ENCODE measurements at places on chromosomes 13 and 19.

- no peak for DNase-seq
Observed at GRCh38 chr19:28152195-28152594, 1060.8 kb downstream of the UQCRFS1 start.

DNA sequence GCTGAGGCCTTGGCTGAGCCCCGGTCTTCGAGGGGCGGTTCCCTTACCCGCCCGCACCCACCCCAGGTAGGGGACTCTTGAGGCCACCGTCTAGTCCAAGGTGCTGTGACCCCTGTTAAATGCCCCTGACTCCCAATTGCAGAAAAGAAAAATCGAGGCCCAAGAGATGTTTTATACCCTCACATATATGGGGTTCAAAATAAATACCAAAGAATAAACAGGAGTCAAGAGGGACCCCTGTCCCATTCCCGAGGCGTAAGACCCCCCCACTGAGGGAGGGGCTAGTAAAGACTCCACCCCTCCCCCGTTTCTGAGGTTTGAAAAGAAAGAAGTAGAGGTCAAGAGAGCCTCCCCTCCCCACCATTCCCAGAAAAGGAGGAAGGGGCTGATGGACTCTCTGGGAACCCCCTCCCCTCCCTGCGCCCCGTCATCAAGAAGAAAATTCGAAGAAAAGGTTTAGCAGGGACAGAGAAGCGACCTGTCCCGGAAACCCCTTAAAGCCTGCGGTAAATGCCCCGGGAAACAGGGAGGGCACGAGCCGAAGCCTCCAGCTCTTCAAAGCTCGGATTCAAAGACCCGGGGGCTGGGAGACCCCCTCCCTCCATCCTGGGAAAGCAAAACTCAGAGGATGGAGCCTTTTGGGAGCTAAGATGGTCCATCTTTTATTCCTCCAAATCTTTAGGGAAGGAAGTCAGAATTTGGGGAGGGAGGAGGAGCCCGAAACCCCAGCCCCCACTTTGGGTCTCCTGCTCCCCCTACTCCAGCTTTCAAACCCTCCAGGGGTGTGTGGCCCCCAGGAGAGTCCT lies 755 bp upstream of the RAB3A start:
- DNase-seq: no peak

GRCh38 chr13:97979051-97979450 lies 25.6 kb downstream of the IPO5 start:
- no peak for DNase-seq

DNA sequence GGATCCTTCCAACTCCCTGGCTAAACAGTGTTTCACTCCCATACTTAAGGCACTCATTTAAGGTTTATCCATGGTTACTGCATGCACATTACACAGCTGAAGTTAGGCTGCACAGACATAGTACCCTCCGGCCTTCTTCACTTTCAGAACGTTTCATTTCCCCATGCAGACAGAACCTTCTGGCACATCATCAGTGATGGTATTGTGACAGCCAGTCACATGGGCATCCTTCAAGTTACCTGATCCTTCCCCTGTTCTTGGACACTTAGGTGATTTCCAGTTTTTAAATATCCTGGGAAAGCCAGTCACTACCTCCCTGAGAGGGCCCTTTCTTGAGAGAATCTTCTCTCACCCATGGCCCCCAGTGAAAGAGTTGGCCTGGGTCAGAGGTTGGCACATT lies 9.1 kb downstream of the SMIM7 start:
- no peak for DNase-seq

DNA sequence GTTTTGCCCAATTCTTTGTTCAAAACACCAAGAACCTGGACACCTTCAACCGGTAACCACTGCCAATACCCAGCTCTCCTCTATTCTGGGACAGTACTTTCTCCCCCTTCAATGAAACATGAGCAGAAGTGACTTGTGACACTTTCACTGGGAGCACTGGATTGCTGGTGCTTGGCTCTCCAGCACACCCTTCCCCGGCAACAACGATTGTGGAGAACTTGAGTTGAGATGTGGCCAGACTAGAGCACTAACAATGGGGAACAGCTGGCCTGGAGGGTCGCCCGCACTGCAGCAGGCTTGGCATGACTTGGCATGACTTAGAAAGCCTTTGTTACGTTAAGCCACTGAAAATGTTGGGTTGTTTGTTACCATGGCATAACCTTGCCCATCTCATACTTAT lies 7.5 kb upstream of the B3GLCT start:
- DNase-seq: no peak

GRCh38 chr13:71879129-71879535 lies 12.1 kb upstream of the DACH1 start:
- no peak for DNase-seq

DNA sequence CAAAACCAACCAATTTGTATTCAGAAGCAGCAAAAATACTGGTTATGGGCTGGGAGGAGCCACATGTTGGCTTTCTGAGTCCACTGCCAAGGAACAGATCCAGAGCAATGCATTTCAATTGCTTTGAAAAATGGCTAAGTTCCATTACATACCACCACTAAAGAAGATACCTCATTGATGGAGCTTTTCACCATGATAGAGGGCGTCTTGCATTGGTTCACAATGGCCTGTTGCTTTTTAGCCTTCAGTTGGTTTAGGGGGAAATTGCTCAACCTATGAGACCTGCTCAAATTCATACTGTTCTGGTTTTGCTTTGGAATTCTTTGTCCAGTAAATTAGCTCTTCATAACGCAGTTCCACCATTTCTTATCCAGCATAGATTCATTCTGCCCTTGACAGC lies 21.2 kb upstream of the CPB2 start:
- DNase-seq: no peak

DNA sequence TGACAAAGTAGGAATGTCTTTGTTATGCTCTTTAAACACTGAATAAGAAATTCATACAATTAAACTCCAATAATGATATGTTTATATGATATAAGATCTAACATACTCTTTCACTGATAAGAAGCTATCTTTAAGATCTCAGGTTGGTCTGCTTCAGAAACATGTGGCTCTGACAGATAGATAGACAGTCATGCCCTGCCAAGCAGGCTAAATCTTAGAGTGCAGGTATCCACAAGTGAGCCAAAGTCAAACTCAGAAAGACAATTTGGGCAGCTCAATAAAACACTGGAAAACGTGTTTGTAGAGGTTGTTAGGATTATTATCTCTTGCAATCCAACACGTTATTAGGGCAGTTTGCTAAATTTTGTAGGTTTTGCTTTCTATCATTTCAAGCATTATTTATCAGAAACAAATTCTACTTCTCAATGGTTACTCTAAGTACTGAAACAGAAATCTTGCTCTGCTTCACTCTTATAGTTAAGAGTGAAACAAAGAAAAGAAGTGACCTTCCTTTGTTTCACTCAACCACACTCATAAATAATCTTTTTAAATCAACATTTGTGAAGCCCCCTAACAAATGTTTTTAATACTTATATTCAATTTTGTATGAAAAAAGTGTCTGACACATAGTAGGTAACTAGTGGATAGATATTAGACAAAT lies 1255.6 kb downstream of the DIAPH3 start:
- no peak for DNase-seq

- no peak for DNase-seq
Observed at GRCh38 chr19:14096272-14096992, 5.9 kb upstream of the SAMD1 start.

GRCh38 chr19:48190288-48190884 lies 19.9 kb downstream of the ZSWIM9 start:
- DNase-seq: no peak

GRCh38 chr13:104024416-104025170 lies 958.4 kb upstream of the SLC10A2 start:
- no peak for DNase-seq

- no peak for DNase-seq
Observed at GRCh38 chr19:55091126-55091910, 15.6 kb downstream of the EPS8L1 start.

DNA sequence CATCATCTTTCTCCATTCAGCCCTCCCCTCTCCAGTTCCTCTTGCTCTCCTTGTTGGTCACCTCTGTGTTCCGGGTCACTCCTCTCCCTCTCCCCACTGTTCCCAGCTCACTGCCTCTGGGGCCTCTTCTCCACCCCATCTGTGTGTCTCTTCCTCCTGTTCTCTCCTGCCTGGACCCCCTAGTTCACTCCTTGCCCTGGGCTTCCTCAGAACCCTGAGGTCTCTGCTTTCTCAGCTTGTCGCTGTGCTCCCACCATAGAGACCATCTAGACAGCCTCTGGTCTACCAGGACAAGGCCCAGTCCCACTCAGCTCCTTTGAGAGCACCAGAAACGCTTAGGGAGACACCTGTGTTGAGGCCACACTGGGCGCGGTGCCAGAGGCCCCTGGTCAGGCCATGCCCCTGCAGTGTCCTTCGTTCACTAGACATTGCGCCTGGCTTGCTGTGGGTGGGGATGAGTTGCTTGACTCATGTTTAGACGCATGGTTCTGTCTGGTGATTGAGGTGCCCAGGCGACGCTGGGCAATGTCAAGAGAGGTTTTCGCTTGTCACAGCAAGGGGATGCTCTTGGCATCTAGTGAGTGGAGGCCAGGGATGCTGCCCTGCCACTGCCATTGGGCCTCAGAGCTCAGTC lies 4.8 kb downstream of the LENG9 start:
- DNase-seq: no peak

- no peak for DNase-seq
Observed at GRCh38 chr19:32864318-32865007, 5.1 kb downstream of the SLC7A9 start.

DNA sequence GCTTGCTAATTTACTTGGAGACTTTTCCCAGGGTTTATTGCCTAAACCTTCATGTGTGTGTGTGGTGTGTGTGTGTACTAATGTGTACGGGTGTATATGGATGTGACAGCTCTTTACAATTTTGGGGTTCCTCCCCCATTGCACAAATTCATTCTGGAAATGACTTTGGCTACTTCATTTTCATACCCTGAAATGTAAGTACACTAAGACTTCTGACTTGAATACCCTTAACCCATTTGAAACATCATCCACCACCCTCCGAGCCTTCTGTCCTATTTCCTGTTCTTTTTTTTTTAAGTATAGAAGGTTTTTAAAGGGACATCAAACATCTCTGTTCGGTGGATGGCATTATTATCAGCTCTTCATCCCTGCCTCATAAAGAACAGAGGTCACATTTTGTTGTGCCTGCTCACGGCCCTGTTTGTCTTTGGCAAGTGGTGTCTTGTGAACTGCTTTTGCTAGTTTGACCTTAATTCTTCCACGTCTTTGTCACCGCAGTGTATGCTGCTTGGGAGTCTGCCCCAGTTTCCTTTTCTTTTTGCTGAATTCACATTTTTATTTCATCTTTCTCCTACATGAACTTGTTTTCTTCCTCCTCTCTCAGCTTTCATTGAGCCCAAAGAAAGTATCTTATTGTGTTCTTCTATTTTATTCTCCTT lies 228.3 kb downstream of the FOXO1 start:
- no peak for DNase-seq

GRCh38 chr19:1651568-1652291 lies 685 bp downstream of the TCF3 start:
- no peak for DNase-seq

GRCh38 chr13:93467175-93467574 lies 240.6 kb downstream of the GPC6 start:
- no peak for DNase-seq

GRCh38 chr13:43977911-43978310 lies 98.2 kb downstream of the LACC1 start:
- DNase-seq: no peak

DNA sequence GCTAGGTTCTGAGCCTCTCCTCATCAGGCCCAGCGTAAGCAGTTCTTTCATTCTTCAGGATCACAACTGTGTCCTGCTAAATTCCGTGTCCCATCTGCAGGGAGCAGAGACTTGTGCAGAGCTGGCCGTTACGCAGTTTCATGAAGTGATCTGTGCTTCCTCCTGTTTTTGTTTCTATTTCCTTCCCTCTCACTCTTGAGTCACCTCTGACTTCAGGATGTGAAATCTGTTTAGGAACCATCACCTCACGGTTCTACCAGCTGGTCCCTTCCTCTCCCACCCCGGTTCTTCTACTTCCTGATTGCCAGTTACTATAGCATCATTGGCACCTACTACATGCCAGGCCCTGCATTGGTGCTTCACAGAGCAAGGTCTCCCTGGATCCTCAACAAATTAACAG lies 8.5 kb downstream of the MAU2 start:
- no peak for DNase-seq

DNA sequence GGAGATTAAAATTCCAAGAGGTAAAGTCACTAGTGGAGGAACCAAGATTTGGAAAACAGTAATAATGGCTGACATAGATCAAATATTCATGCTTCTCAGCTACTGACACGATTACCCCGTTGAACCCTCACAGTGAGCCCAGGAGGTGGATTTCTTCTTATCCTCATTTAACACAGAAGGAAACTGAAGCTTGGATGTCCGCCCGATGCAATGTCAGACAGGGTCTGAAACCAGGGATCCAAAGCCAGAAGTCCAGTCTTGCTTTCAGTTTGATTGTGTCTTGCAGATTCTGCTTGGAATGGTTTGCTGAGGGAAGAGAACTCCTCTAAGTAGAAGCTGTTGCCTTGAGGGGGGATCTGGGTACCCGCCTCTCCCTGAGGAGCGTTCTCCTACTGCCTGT lies 404.7 kb downstream of the KCNRG start:
- DNase-seq: no peak

- no peak for DNase-seq
Observed at GRCh38 chr13:44840131-44840530, 149.1 kb downstream of the NUFIP1 start.

DNA sequence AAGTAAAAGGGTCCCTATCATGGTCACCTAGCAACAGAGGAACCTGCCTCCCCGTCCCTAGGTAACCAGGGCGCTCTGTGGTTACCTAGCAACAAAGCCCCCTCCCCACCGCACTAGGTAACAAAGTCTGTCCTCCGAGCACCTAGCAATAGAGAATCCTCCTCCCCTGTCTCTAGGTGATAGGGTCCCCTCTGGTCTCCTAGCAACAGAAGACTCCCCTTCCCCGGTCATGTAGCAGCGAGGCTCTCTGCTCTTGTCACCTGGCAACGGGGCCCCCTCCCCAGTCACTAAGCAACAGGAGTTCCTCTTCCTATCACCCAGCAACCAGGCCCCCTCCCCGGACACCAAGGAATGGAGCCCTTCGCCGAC lies 307 bp downstream of the JOSD2 start:
- no peak for DNase-seq

- DNase-seq: no peak
Observed at GRCh38 chr13:112643759-112644459, 45.9 kb upstream of the ATP11A start.

- no peak for DNase-seq
Observed at GRCh38 chr13:26433776-26434175, 123.7 kb upstream of the WASF3 start.

DNA sequence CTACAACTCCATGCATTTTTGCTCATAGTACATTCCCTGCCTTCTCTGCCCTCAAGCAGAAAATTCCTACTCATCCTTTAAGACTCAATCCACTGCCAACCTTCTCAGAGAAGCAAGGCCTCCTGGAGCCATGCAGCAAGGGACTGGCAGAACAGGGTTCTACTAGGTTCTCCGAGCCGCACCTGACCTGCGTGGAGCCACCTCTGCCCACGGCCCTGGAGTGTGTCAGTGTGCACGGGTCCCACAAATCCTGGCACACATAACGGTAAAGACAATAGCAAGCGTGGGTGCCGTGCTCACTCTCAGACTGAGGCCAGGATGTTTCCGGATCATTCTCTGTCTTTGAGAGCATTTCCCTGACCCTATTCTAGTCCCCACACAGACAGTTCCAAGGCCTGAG lies 30.0 kb downstream of the SOX1 start:
- DNase-seq: no peak
